Sigmoid colon (tissue), 7 donors: ENCODE measurements at places on chromosomes 1 and 21. TPM values are rescaled to one million over a fixed set of nuclear protein-coding genes. Genes with fewer than 3 reads are reported as not detected.

GRCh38 chr1:83872515-83872914 lies 126.4 kb downstream of the TTLL7 start:
- DNase-seq: no peak

- DNase-seq: no peak
Observed at GRCh38 chr1:31421371-31422040, 8.5 kb downstream of the SERINC2 start.

GRCh38 chr1:226702318-226702956 lies 36.6 kb downstream of the ITPKB start:
- DNase-seq: peak; percentile 85

DNA sequence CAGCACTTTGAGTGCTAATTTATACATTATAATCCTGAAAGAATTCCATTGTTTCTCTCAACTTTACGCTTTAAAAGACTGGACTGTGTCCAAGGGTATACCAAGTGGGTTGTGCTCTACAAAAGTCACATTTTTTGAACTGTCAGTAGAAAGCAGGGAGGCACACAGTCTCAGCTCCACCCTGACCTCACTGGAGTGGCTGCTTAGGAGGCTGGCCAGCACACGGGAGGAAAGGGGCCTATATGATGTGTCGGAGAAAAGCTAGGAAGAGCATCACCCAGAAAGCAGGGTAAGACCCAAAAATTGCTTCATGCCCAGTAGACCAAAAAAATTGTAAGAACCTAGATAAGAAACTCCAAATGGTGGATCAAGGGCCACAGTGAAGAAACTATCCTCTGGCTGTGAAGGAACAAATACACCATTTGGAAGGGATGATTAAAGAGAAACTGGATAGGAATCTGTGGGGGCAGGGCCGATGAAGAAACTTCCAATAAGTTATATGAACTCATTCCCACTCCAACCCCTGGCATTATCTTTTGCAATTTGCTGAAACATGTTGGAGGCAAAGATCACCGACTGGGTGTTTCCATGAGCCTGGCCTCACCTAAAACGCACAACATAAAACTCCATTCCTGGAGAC lies 1.9 kb downstream of the S100A10 start:
- no peak for DNase-seq

DNA sequence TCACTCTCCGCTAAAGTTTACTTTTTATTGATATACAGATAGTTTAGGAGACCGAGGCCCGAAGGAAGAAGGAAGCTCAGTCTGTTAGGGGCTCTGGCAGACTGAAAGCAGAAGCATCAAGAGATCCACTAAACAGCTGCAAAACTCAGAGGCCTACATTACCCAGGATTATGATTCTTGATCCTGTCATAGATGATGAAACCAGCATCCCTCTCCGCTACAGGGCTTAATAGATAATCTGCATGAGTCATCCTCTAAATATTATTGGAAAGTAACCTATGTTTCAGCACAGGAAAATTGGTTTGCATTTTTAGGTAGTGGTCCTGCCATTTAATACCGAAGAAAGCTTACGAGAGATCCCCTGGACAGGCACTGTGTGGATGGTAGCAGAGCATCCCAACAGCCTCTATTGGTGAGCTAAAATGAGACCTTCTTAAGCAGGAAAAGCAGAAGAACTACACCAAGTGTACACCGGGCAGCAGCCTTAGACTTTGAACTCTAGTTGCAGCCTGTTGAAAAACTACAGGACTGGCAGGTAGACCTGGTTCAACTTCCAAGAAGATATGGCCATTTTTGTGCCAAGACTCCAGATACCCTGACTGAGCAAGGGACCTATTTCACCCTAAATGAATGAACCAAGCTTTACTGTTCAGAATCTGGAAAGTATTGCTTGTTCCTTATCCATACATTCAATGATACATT lies 6.8 kb downstream of the CASQ2 start:
- DNase-seq: no peak

DNA sequence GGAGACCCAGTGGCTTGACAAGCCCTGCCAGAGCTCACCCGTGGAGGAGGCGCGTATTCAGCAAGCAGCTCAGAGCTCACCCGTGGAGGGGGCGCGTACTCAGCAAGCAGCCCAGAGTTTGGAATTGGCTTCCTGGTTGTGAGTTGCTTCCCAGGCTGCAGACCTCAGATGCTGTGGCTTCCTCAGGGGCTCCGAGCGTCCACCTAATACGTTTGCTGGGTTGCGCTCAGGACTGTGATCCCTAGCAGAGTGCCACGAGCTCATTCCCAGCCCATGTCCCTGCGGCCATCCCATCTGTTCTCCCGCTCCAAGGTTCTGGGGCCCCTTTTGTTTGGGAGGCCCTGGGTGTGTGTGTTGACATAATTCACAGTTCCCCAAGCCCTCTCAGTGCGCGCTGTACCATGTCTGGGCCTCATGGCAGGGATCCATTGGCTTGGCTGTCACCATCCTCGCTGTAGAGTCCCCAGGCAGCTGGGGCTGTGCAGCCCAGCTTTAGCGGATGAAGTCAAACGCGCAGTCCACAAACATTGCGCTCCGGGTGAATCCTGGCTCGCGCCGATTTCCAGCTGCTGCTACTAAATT lies 3.6 kb downstream of the AJAP1 start:
- DNase-seq: no peak

DNA sequence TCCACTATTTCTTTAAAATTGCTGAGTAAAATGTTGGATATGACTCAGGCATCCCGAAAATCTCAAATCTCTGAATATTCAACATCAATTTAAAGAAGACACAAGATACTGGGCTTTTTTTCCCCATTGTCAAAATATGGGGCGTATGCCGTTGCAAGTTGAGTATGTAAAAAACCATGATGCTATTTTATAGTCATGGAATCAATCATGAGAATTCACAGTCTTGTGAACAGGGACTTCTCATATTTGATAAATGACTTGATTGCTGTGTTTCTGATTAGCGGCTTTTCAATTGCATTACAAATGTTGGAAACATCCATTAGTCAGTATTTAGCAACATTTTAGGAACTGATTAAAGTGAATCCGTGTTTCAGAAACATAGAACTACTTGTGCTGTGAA lies 45.3 kb downstream of the SETD4 start:
- no peak for DNase-seq

- no peak for DNase-seq
Observed at GRCh38 chr1:169081503-169082123, 24.9 kb upstream of the ATP1B1 start.

DNA sequence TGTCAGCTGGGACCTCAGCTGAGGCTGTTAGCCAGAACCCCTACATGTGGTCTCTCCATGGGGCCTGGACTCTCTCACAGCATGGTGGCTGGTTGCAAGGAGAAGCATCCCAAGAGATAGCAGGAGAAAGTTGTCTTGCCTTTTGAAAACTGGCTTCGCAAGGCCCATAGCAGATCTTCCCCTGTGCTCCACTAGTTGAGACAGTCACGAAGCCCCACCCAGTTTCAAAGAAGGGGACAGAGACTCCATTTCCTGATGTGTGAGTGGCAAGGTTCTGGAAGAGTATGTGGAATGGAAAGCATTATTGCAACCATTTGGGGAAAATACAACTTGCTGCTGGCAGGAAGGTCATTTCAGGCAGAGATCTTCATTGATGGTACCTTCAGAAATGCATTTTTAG lies 7.5 kb upstream of the CSRP1 start:
- DNase-seq: peak; percentile 34

- no peak for DNase-seq
Observed at GRCh38 chr21:38487901-38488639, 10.2 kb downstream of the ERG start.

DNA sequence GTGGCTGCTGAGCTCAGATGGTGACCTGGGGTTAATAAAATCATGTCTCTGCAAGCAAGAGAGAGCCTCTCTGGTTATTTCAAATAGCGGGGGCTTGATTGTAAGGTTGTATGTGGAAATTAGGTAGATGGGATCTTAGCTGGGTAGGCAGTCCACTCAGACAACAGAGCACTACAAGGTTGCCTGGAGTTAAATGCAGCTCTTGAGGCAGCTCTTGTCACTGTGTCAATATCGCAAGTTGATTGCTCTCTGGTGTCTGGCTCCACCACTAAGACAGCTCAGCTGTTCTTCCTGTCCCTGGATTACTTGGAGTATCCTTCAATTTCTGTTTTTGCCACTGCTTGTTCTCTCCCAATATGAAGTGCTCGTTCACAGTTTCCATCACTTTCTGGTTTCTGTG lies 93.8 kb downstream of the C21orf91 start:
- DNase-seq: no peak

- DNase-seq: no peak
Observed at GRCh38 chr1:26154750-26155149, 4.1 kb upstream of the FAM110D start.

Gene KPRP
- total RNA-seq: not detected
